ENCODE measurements at places on chromosomes 12 and 14.

GRCh38 chr12:66587912-66588311 lies 91.0 kb downstream of the GRIP1 start:
- no peak for DNase-seq

GRCh38 chr12:125944446-125944845 lies 879.2 kb downstream of the AACS start:
- no peak for DNase-seq

GRCh38 chr14:42002141-42002540 lies 395.5 kb downstream of the LRFN5 start:
- DNase-seq = no peak

DNA sequence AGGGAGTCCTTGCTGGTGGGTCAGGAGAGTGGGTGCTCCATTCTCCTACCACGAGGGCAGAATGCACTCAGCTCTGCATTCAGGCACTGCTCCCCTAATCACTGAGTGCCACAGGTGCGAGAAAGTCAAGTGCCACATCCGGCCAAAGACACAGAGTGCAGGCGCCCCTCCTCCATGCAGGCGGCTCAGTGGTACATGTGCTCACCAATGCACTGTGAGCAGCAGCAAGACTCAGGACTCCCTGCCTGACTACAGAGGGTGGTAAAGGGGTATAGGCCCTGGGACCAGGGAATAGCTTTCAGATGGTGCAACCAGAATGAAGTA lies 32.9 kb downstream of the ZFYVE21 start:
- no peak for DNase-seq

DNA sequence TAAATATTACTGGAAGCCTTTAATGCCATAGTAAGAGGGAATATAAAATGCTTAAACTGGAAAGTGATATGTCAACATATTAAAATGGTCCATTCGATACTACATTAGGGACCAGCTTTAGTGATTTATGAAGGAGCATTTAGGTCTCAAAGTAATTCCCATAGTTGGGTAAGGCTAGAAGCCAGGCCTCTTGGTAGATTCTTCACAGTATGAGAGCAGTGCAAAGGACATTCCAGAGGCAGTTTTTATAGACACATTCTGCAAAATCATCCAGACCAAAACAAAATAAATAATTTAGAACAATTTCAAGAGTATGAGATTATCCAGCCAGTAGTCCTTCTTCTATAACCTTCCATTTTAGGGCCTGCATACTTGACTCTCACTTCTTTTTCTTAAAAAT lies 142.6 kb upstream of the PDZRN4 start:
- no peak for DNase-seq

Measured in glomerular endothelial cell (primary cell).